ENCODE measurements at places on chromosomes 1 and 21.
A peak's percentile ranks its signal among the peaks of the same experiment; 100 is the strongest.

- DNase-seq: no peak
Observed at GRCh38 chr1:212108187-212108586, 72.6 kb downstream of the DTL start.

GRCh38 chr1:48875552-48876329, 99.0 kb upstream of the BEND5 start:
- no peak for DNase-seq

- no peak for DNase-seq
Observed at GRCh38 chr1:201328576-201328975, 45.3 kb downstream of the PKP1 start.

- DNase-seq: no peak
Observed at GRCh38 chr1:97281962-97282361, 560.4 kb downstream of the PTBP2 start.

DNA sequence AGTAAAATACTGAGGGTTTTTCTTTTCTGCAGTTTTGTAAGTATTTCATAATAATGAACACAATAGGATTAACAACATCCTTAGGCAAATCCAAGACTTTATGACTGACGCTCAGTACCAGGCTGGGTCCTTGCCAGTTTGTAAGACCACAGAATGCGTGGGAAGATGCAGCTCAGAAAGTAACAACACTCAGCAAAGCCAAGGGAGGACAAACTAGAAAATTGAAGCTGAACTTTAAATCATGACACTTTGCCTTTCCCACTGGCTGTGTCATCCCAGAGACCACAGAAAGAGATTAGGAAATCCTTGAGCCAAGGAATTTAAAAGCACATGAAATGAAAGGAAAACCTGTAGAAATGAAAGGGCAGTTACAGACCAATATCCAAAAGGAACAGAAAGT, 426.3 kb upstream of the CHRM3 start:
- no peak for DNase-seq

DNA sequence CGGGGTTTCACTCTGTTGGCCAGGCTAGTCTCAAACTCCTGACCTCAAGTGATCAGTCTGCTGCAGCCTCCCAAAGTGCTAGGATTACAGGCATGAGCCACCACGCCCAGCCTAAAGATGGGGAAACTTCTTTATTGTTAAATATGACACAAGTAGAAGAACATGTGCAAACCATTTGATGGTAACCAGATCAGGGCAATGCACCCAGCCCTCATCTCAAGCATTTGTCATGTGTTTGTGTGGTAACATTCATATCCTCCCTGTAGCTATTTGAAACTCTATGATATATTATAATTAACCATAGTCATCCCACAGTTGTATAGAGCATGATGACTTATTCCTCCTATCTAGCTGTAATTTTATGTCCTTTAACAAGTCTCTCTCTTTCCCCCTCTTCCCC, 119.5 kb upstream of the TMPRSS2 start:
- no peak for DNase-seq

DNA sequence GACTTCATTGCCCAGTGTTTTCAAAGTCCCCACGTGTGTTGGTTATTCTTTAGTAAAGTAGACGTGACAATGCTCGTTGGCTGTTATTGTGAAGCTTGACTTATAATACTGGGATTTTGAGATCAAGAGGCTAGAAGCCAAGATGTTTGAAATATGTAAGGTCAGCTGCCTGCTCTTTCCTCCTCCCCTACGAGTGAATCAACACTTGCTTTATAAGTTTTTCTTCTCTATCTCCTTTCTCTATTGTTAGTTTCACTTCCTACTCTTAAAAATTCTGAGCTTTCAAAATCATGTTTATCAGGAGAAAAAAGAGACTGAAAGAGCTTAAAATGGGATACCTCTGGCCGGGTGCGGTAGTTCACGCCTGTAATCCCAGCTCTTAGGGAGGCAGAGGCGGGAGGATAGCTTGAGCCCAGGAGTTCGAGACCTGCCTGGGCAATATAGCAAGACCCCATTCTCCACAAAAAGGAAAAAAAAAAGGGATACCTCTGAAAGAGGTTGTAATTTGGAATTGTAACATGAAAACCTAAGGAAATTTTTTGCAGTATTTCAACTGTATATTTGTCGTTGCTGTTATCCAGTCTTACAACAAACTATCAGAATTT, 72.0 kb downstream of the EPB41 start:
- peak; percentile 26 for DNase-seq

Data from naive B cell (primary cell).